ENCODE measurements at places on chromosomes 3 and 15.
A peak's percentile ranks its signal among the peaks of the same experiment; 100 is the strongest.

- no peak for DNase-seq
Observed at GRCh38 chr3:18239674-18240073, 185.5 kb downstream of the SATB1 start.

GRCh38 chr3:124315215-124316033, 323.5 kb upstream of the ROPN1 start:
- no peak for DNase-seq

DNA sequence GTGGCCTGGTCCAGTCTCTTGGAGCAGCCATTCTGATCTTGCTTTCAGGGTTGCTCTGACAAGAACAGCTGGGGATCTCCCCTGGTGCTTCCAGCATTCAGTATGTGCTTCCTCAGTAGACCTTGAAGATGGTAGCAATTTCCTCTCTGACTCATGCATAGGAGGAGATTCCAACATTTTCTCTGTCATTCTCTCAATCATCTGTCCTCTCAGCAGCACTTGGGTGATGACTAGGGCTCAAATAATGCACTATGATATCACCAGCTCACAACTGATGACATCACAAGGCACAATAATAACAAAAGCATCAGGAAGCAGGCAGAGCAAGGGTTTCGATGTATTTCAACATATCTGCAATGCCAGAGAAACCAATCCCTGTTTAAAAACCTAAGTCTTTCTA, 52.7 kb downstream of the NFKBIZ start:
- DNase-seq: peak; percentile 13

DNA sequence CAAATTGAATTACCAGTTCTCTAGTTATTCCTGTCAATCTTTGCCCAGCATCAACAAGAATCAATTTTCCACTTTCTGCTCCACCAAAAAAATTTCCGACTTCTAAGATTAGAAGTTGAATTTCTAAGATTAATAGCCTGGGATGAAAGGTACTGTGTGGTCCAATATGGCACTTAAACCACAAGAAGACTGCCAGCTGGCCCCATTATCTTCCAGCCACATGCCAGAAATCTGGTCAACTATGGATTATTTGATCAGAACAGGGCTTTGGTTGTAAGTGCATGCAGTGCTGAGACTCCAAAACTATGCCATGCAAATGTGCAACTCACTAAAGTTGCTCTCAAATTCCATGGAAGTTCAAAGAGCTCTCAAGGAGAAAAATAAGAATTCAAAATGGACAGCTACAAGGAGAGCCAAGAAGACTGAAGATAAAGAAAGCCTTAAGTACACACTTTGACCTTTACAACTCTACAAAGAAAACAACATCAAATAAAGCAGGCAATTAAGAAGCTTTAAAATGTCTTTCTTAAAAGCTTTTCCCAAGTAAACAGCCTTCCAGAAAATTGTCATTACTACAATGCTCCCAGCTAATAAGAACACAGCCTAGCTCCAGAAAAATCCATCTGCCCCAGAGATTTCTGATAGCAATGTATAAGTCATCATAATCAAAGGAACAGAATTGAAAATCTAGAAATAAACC, 64.2 kb downstream of the ST3GAL6 start:
- no peak for DNase-seq

DNA sequence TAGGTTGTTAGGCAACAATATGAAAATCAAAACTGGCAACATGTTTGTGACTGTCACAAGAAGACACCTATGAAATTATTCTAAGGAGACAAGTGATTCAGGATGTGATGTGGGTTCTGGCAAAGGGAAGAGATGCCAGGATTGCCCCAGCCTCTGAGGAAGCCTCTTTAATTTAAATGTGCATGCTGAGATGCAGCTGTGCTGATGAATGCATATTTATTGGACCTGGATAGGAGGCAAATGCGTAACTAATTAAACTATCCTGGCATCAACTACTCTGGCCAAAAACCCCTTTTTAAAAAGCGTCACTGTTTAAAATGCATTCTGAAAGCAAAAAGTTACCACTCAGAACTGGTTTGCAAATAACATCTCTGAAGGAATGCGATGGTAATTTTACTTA, 176.5 kb upstream of the DPH6 start:
- DNase-seq: no peak

GRCh38 chr15:98684436-98684835, 36.1 kb downstream of the IGF1R start:
- DNase-seq: no peak

GRCh38 chr15:88878720-88879184, 16.6 kb downstream of the HAPLN3 start:
- peak; percentile 56 for DNase-seq

DNA sequence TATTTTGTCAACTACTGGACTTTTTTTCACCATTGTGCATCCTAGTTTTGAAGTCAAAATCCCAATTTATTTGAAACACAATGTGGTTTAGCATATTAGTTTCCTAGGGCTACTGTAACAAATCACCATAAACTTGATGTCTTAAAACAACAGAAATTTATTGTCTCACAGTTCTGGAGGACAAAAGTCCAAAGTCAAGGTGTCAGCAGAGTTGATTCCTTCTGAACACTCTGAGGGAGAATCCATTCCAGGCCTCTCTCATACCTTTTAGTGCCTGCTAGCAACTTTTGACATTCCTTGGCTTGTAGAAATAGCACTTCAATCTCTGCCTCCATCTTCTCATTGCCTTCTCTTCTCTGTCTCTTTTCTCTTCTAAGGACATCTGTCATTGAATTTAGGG, 14.9 kb upstream of the SLC27A2 start:
- no peak for DNase-seq

- DNase-seq: no peak
Observed at GRCh38 chr3:153042088-153042487, 119.9 kb upstream of the RAP2B start.

DNA sequence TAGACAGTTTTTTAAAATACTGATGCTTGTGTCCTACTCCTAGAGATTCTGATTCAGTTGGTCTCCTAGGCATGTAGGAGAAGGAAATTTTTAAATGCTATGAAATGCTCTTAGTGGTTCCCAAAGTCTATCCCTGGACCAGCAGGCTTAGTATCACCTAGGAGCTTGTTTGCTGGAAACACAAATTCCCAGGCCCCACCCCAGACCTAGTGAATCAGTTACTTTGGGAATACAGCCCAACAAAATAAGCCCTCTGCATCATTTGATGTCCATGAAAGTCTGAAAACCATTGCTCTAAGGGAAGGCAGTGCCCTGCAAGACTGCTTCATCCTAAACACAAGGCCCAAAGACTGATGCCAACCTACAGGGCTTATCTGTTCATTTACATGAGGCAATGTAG, 36.3 kb downstream of the CCNL1 start:
- no peak for DNase-seq

DNA sequence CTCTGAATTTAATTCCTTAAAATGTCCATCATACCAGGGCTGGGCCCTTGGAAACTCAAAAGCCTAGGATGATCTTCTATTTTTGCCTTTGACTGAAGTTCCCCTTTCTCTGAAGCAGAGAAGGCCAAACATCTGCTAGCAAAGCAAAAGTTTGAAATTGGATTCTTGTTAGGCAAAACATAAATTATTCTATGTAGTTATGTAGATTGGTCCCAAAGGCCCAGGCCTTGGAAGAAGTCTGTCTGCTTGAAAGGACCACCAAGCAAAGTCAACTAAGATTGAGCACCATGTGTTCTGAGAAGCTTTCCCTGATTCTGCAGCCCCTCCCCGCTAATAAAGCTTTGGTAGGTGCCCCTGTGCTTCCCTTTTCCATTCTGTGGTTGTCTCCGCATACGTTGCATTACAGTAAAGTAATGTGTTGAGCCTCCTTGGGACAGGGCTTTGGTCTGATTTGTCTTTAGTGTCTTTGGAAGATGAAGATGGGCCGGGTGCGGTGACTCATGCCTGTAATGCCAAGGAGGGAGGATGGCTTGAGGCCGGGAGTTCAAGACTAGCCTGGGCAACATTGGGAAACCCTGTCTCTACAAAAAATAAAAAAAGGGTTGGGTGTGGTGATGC, 56.4 kb downstream of the RPL39L start:
- DNase-seq: no peak

DNA sequence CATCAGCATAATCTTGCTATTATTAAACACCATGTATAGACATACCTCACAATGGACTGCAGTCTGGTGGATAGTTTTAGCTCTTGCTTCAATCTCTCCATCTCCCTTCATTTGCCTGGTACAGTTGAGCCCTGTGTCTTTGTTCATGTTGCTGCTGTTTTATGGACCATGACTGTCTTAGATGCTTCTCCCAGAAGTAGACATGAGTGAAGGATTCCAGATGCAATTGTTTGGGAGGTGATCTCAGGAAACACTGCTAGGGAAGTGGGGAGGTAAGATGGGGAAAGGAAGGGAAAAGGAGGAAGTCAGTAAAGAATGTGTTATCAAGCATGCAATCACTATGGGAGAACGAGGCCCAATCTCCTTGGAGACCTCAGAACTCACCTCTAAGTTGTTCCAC, 36.3 kb upstream of the CTNNB1 start:
- no peak for DNase-seq

- DNase-seq: no peak
Observed at GRCh38 chr3:117893638-117894037, 1141.0 kb downstream of the IGSF11 start.

DNA sequence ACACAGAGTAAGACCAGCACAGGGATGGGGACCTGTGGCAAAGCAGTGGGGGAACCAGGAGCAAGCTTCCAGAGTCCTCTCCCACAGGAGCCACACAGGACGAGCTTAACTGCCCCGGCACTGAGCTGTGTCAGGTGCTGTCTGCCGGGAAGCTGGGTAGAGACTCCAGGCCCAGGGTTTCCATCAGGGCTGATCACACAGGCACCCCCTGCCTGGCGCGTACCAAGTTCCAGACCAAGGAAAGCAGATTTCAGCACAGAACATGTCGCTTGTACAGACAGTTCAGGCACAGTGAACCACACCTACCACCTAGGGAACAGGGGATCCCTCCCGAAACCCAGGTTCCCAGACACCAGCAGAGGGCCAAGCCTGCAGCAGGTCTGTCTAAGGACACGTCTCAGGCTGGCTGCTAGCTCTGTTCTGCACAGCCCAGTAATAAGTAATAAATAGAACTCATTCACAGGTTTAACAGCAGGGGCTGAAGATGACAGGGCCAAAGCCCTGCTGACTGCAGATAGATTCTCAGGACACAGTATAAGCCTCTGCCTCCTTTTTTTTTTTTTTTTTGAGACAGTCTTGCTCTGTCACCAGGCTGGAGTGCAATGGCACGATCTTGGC, 30.2 kb upstream of the OCA2 start:
- no peak for DNase-seq

- DNase-seq: no peak
Observed at GRCh38 chr15:29207758-29208108, 61.9 kb downstream of the NSMCE3 start.

DNA sequence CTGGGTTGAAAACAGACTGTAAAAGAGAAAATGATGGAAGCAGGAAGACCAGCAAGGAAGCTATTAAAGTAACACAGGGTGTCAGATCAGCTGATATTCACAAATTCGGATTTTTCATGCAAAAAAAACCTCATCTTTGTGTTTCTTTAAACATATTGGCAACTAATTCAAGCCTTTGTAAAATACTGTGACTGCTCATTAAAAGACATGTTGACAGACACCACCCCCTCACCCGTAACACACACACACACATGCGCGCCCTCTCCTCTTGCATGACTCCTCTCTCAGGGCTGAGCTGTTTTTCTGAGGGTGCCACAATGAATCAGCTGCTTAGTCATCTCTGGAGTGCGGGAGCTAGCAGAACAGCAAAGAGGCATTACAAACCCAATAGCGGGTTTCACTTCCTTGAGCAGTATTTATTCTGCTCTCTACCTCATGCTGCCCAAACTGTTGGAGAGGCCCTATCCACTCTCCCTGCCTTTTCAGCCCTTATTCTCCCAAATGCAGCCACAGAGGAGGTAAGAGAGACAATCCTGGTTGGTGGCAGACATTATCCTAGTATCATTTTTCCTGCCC, 35.8 kb upstream of the CCDC80 start:
- DNase-seq: peak; percentile 83

- no peak for DNase-seq
Observed at GRCh38 chr3:69547461-69547880, 161.6 kb upstream of the FRMD4B start.

- DNase-seq: no peak
Observed at GRCh38 chr3:31785734-31786133, 195.3 kb downstream of the OSBPL10 start.

- DNase-seq: no peak
Observed at GRCh38 chr3:170690661-170690981, 104.7 kb upstream of the SLC7A14 start.

DNA sequence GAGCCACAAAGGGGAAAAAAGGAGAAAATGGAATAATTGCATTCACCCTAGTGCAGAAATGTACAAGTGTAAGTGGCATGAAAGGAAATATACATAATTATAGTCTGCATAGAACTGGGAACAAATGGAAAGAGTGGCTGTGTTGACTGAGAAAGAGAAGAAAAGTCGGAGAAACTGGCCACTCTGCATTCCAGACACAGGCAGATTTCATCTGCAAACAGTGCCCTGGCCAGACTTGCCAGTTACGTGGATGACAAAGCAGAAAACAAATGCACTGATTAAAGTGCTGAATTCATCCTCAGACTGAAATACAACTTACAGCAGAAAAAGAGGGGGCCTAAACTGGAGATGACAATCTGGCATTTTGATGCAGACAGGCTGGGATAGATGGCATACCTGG, 129.8 kb downstream of the FGF12 start:
- no peak for DNase-seq

DNA sequence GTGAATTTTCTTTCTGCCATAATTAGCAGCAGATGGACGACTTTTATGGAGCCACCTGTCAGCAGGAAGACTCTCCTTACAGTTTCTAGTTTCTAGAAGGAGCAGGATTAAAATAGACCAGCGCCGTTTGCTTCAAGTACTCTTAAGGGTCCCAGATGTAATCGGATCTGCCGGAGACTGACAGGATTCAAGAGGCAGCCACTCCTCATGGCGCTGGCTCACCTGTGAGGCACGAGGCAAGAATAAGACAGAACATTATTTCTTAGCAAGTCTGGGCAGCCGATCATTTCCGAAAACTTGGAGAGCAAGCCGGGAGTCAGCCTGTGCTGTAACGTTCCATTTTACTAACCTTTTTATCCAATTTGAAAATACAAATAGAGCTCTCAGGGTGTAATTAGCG, 410.4 kb upstream of the RORA start:
- no peak for DNase-seq

- DNase-seq: no peak
Observed at GRCh38 chr3:127987309-127987995, 64.8 kb upstream of the SEC61A1 start.

Data from activated CD4-positive, alpha-beta T cell treated with anti-CD3 and anti-CD28 coated beads, Interleukin-2, amount 50 U/mL, for 48 hours (primary cell).